ENCODE measurements at places on chromosomes 12 and 14. TPM values are rescaled to one million over a fixed set of nuclear protein-coding genes. Genes with fewer than 3 reads are reported as not detected.

Gene LTB4R2
- 8.2 TPM for total RNA-seq

Gene WNT1
- not detected for total RNA-seq

Gene ERBB3
- total RNA-seq, result 129 TPM

Gene LPAR5
- 13.6 TPM for total RNA-seq

Gene FLVCR2
- 6.9 TPM for total RNA-seq

Gene SPPL3
- 87.3 TPM for total RNA-seq

Gene SOS2
- total RNA-seq, result 38.0 TPM

Gene RND1
- 1.9 TPM for total RNA-seq

Measured in ureter (tissue), 1 donor.